CD4-positive, alpha-beta T cell treated with Interleukin-15 for 1 hour (primary cell): ENCODE measurements at places on chromosomes 2 and 18.

DNA sequence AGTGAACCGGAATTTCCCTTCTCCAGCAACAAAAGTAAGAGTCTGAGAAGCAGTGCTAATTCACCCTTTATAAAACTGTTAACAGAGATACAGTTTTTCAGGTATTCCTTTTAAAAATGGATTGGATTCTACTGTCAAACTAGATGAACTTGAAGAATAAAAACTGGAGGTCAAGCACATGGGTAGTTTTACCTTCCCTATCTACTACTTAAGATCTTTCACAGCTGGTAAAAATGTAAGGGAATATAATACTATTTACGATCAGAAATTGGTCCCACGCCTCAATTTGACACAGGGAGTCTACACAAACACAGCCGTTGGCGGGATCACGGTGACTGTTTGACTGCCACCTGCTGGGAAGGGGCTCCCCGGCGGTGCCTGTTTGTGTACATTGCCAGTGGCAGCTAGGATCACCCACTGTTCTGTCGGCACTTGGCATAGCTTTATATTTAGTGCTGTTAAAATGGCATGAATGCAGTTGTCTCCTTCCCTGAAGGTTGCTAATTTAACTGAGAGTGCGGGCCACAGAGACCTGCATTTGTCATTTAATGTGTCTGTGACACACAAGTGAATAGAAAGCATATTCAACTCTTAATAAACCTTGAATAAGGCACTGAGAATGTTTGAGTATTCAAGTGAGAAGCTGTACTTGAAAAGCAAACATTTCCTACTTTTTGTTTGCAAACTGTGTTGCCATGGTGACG lies 59.5 kb downstream of the ABCG8 start:
- no peak for DNase-seq

- DNase-seq, result no peak
These were observed 18.8 kb downstream of the CNDP2 start for GRCh38 chr18:74514860-74515495.

GRCh38 chr2:74238879-74239278 lies 40.5 kb downstream of the MTHFD2 start:
- DNase-seq, result no peak

DNA sequence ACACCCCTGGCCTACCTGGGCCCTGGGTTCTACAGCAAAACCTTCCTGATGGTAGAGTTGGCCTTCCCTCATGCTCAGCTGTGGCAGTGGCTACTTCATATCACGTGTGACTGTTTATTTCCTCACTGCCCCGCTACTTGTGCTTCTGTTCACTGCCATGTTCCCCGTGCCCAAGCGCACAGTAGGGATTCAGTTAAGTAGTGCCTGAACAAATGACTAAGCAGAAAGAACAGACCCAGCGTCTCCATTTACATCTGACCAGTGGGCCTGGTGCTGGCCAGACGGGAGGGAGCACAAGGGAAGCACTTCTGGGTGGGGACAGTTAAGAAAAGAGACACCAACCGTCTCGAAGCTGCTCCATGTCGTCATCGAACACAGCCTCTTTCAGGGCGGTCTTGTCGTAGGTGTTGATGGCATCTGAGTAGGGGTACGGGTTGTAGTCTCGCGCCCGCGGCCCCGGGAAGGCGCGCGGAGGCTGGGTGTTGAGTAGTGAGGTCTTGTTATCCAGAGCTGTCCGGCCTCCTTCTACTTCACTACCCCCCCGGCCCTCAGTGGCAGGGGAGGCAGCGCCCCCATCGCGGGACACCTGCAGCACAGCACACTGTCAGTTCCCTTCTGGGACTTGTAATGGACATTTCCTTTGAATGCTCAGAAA lies 82.4 kb upstream of the TFCP2L1 start:
- no peak for DNase-seq

DNA sequence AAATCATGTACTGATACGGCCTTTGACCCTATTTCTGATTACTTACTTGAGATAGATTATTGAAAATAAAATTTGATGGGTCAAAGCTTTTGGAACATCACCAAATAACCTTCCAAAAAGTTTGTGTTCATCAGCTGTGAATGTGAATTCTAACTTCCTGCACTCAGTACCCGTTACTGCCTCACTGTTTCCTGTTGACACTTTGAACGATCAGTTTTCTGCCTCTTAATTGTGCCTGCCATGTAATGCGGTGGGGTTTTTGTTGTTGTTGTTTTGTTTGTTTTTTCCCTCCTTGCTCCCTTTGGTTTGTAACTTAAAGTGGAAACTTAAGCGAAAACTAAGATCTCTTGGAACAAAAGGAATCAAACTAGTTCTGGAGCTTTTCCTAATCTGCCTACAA lies 18.9 kb downstream of the ATG16L1 start:
- no peak for DNase-seq

DNA sequence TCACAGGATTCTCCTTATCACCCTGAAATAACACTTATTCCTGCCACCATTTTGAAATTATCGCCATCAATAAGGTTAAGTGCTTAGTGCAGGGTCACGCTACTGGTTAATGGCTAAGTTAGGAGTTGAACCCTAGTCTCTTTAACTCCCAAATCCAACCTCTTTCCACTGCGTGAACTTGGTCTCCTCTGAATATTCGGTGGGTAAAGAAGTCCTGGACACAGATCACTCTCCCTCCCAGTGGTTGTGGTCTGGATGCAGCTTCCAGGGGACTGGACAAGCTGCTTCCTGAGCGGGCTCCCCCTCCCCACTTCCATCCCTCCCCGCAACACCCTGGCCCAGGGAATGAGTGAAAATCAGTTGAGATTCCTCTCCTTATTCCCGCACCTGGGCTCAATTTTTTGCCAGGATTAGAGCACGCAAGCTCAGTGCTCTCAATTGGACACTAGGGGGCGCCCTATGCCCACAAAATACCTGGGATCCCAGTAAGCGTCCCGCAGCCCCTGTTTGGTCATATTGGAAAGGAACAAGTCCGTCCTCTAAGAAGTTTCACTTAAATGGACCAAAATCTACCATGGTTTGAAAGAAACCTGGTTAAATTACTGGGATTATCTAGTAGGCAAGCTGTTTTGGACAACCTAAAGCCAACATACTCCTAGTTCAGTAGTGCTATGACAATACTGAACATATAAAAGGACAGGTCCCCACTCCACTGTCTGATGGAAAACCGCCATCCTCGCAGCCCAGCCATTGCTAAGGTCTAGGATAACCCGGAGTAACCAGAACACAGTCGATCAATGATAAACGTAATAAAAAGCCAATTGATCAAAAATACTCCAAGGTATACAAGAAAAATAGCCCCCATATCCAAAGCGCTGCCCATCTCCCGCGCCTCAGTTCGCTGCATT lies 40.4 kb downstream of the DHRS9 start:
- DNase-seq, result peak; percentile 69

GRCh38 chr18:28079883-28080282 lies 97.0 kb downstream of the CDH2 start:
- no peak for DNase-seq

GRCh38 chr18:32530947-32531651 lies 60.4 kb upstream of the GAREM1 start:
- DNase-seq, result no peak

DNA sequence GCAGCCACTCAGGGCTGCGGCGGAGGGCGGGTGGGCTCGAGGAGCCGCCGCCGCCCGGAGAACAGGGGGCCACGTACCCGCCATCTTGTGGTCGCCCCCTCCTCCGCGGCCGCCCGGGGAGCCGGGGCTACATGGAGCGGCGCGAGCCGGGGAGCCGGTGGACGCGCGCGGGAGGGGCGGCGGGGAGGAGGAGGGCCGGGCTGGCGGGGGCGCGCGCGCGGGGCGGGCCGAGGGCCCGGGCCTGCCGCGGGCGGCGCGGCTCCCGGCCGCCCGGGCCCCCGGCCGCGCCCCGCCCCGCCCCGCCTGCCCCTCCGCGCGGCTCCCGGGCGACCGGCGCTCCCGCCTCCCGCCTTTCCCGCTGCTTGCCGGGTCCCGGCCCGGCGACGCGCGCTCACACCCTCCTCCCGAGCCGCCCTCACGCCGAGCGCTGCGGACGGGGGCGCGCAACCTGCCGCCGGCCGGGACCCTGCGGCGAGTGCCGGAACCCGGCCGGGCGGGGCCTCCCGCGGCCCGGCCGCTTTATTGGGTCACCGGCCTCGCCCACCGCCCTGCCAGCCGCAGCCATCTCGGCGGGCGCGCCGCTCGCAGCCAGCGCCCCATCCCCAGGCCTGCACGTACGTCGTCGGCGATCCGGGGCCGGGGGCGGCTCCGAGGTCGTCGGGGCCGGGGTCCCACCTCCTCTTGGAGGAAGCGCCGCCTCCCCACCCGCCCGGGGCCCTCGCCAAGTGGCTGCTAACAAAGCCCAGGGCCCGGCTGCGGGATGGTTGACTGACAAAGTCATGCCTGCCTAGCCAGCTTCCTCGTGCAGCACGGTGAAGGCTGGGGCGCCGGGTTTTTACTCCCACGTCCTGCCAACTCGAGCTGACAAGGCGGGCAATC lies at the start of gene PPP4R1:
PPP4R1 (minus strand) TSS at position 159 of the 879 bp plus-strand sequence; CDS start at position 84, 75 bp downstream.
- peak; percentile 67 for DNase-seq

GRCh38 chr2:20640411-20641122 lies 10.3 kb downstream of the HS1BP3 start:
- DNase-seq, result no peak

DNA sequence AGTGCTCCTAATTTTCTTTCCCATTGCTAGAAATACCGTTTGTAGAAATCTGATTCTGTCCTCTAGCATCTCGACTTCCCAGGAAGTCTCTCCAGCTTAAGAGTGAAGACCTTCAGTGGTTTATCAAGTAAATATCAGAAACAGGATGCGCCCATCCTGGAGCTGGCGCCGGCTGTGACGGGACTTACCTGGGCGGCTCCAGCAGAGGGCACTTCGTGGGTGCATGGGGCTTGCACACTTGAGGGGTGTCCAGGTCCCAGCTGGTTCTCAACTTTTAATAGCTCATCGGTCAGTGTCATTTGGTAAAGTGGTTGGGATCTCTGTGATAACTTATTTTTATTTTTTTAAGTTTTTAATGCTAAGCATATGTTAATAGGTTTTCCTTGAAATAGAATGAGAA lies 167.0 kb upstream of the TPO start:
- DNase-seq, result no peak

DNA sequence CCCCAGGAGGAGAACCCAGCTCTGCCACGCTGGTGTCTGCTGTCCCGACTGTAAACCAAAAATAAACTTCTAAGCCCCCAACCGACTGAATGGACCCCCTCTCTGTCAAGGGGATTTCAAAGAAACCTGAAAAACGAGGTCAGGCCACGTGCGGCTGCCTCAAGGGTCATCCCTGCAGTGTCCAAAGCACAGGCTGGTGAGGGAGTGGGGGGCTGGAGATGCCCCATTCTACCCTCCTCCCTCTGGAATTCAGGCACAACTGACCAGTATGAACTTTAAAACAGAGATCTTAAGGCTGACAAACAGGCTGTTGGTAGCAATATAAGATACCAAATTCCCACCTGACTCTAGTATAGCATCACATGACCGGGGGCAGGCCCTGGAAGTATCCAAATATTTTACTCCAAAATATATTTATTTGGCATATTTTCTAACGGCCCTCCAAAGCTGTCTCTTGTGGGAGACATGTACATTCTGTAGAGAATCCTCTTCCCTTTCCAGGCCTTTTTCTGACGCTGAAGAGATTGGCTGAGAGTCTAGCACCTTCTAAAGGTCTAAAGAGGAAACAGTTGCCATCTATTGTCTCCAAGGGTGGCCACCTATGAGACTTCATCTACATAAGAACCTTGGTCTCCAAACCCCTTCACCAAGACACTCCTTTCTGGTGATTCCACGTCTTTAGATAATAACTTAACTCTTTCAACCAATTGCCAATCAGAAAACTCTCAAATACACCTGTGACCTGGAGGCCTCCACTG lies 40.4 kb upstream of the CTDP1 start:
- no peak for DNase-seq

DNA sequence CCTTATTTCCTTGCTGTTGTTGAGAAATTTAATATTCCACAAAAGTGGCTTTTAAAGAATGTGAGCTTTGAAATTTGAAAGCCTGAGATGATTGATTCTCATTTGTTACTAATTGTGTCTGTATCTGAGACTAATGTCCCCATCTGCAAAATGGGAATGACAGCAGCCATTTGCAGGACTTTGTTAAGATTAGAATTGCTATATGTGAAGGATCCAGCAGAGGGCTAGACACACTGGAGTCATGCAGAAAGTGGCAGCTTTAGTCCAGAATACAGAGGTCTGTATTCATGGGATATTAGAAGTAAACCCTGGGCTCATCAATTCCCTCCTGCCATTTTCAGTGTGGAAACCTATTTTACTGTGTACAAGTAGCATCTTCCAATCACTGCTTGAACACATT lies 296.5 kb upstream of the GYPC start:
- no peak for DNase-seq

DNA sequence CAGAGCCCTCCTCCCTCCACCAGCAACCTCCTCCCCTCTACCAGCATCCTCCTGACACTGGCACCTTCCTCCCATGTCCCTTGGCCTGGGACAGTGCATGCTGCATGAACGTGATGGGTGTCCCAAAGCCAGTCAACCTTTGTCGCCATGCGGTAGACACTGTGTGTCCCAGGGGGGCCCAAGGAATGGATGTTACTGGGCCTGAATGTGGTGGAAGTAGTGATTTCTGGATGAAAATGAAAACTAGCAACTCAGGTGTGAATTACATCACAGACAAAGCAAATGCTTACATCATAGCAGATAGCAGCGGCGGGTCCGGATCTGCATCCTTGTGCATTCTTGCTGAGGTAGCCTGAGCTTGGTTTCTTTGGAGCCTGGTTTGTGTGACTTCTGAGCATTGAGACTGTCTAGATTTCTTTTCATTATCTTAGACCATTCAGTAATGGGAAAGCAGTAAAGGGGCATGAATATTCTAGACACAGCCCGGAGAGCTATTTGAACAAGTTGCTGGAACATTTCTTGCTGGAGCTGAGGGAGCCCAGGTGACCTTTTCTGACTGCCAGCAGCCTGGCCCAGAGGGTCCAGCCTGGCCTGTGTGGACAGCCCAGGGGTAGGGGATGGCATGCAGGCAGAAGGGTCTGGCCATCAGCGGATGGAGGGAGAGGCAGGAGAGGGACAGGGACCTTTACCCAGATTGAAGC lies 100.4 kb downstream of the FAM210A start:
- no peak for DNase-seq

DNA sequence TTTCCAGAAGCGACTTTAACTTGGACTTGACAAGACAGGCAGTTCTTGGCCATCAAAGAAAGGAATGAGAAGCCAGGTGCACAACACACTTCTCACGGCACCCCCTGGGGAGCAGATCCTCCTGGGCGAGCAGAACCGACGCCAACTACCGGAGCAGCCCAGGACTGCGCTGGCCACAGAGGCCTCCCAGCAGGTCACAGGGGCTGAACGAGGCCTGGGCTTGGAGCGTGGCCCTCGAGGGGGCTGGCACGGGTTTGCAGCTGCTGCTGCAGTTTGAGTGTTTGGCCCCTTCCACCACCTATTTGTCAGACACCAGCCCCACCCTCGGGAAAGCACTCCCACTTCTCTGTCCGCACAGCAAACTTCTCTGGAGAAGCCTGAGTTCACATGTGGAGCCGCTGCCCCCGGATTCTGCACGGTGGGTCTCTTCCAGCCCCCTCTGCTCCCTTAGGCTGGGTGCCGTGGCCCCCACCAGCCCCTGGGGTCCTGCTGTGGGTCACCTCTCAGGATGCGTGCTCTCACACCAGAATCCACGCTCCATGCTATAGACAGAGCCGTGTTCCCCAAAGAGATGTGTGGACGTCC lies 306.7 kb upstream of the SALL3 start:
- no peak for DNase-seq

- DNase-seq, result no peak
These were observed 26.9 kb downstream of the GAREM1 start for GRCh38 chr18:32443706-32444215.

GRCh38 chr2:166405569-166405926 lies 29.8 kb upstream of the SCN9A start:
- no peak for DNase-seq
